ENCODE measurements at places on chromosomes 7 and 10.

DNA sequence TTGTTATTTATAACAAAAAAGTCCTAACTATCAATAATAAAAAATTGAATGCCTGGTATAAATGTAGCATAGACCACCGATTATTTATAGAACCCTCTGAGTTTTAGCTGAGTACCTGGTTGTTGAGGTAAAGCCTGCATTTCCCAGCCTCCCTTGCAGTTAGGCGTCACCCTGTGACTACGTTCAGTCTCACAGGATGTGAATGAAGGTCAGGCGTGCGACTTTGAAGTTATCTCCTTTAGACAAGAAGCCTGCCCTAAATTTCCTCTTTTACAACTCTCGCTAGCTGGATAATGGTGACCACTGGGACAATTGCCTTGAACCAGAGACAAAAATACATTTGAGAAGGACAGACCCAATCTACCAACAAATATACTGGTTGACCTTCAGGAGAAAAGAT lies 67.5 kb upstream of the TES start:
- no peak for DNase-seq

DNA sequence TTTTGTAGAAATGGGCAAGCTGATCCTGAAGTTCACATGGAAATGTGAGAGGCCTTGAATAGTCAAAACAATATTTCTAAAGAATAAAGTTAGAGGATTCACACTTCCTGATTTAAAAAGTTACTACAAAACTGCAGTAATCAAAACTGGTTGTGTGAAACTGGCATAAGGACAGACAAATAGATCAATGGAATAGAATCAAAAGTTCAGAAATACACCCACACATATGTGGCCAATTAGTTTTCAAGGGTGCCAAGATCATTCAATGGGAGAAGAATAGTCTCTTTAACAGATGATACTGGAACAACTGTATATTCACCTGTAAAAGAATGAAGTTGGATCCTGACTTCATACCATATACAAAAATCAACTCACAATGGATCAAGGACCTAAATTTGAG lies 27.7 kb downstream of the DNAJC9 start:
- no peak for DNase-seq

DNA sequence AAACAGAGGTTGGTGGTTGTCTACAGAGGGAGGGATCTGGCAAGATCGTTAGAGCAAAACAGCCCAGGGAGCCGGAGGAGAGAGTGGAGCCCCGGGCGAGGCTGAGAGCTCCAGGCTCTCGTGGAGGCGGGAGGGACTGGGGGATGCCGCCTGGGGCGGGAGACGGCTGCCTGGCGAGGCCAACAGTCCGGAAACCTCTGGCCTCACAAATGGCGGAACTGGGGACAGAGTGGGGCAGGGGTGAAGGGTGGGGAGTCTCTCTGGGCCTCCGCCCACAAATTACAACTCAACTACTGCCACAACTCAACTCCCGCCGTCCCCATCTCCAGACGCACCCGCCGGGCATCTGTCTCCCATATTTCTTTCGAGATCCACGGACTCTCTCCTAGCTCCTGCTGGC lies 47.7 kb downstream of the CLEC2L start:
- no peak for DNase-seq

DNA sequence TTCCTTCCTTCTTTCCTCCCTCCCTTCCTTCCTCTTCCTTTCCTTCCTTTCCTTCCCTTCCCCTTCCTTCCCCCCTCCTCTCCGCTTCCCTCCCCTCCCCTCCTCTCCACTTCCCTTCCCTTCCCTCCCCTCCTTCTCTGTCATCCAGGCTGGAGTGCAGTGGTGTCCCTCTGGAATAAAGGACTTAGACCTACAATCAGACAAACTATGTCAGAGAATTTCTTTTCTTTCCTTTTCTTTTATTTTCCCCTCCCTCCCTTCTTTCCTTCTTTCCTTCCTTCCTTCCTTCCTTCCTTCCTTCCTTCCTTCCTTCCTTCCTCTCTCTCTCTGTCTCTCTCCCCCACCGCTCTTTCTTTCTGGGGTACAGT lies 242.2 kb downstream of the GATA3 start:
- DNase-seq: no peak

GRCh38 chr7:155517452-155517851 lies 28.9 kb downstream of the CNPY1 start:
- DNase-seq: no peak

DNA sequence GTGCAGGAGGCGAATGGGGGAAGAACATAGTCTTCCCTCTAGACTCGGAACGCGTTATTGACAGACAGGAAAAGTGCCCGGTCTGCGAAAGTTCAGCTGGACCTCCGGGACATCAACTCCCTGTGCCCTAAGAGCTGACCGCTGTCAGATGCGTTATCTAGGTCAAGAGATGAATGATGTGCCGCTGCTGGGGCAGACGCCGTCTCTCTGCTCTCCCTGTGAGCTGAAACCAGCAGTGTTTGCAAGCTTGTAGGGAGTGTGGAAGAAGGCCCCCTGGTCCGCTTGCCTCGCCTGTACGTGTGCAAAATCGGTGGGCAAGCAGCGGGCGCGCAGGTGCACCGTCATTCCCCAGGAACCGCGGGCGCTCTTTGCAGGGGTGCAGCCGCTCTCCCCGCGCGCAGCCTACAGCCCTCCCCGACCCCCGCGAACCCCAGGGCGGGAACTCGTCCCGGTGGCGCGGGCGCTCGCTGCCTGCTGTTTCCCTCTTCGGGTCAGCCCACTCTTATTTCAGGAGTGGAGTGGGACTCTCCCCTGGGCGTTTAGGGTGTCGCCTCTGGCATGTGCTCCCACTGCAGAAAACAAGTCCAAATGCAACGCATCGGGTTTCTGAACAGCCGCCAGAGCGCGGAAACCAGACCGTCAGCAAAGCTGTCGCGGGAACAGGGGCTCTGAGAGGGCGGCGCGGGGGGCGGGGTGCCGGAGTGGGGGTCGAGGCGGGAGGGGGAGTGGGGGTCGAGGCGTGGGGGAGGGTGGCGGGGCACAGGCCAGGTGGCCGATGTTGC lies 1.8 kb upstream of the PFKFB3 start:
- DNase-seq: peak; percentile 63

- no peak for DNase-seq
These were observed 166.0 kb upstream of the GPR26 start for GRCh38 chr10:123500110-123500509.

- no peak for DNase-seq
These were observed 49.6 kb downstream of the MPP7 start for GRCh38 chr10:28253169-28253785.

DNA sequence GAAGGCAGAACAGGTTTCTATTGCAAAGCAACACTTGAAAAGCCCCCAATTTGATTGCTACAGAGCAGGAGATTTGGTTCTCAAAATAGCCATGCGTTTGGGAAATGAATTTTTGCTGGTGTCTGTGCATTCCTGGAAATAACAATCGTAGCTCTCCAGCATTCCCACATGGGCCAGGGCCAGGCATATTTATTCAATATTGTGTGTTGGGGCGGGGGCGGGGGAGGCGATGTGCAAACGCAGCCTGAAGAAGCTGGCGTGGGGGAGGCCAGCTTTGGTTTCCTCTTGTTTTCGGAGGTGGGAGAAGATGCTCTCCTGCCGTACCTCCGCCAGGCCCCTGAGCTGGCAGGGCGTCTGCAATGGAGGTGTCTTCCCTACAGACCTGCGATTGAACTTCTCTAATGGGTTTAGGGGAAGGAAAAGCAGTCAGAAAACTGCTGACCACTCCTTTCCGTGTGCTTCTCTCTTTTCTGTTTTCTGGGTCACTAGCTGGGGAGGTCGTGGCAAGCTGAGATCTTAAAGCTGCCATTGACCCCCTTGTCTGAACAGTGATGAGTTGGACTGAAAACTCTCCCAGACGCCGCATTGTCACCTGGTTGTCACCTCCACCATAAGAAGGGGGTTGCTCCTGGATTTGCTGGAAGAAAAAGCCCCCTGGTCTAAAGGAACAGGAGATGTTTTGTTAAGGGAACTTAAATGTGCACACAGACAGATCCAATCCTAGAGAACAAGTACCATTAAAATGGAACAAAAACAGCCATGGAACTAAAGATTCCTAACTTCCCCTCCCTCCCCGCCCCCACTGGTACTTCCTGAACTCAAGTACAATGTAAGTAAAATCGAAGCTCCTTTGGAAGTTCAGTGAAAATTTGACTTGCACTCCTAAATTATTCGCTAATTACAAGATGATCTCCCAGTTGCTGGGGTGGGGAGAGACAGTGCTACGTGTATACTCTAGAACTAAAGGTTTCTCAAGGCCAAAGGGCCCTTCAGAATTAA lies 56.4 kb upstream of the HABP2 start:
- no peak for DNase-seq

DNA sequence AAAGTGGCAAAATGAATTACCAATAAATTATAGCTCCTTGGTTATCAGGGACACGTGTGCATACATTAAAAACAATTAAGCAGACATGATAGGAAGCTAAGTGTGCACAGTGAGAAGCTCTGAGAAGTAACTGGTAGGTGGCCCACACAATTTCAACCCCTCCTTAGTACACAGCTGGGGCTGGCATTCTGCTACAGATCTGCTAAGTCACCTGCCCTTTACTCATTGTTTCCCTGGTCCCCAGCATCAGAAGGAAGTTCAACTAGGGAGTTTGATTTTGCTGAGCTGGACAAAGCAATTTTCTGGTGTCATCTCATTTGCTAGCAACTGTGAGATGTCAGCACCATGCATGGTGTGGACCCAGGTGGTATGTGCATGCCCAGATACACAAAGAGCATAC lies 424.1 kb upstream of the NPVF start:
- no peak for DNase-seq

DNA sequence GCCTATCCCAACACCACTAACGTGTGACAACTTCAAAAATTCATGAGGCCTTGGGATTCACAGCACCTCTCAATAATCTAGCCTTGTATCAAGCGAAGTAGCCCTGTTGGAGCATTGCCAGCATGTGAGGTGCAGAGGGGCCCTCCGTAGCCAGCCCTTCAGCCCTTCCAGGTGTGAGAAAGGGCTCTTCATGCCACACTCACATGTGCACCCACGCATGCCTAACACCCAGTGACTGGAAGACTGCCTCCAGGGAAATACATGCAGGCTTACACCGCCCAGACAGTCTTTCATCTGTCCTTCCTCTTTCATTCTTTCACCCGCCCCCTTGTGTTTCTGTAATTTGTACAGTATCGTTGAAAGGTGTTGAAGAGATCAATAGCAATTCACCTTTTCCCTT lies 26.1 kb downstream of the LRRC4 start:
- DNase-seq: no peak

DNA sequence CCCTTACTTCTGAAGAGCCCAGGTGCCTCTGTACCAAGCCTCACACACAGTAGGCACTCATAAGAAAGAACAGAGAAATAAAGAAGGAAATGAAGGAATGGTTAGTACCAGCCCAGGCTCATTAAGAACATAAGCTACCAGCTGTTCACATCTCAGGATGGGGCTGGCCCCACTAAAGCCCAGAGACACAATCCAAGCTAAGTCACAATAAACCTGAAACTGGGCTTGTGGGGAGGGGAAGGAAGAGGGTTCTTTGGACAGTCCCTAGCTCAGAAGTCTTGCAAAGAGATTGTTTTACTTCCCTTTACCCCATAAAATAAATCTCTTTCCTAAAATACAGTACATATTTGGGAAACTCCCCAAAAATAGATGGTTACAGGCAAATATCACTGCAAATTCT lies 24.3 kb downstream of the FBXW4 start:
- no peak for DNase-seq

DNA sequence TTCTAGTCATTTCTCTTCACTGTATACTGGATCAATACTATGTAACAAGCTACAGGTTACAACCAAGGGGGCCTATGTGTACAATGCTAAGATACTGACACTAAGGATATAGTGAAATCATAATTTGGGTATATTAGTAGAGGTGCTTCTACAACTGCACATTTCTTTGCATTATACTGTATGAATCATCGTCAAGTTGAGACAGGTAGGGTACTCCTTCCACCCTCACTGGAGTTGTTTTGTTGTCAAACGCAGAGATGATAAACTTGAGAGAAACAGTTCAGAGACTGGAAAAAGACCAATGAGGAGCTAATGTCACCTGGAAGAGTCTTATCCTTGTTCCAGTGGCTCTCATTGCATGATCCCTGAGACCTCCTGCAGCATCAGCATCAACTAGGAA lies 208.2 kb upstream of the PRPS1L1 start:
- DNase-seq: no peak

GRCh38 chr7:107847168-107847835 lies 43.7 kb upstream of the DLD start:
- DNase-seq: no peak

- DNase-seq: peak; percentile 7
These were observed 501 bp downstream of the TFPI2 start for GRCh38 chr7:93890041-93890463.

DNA sequence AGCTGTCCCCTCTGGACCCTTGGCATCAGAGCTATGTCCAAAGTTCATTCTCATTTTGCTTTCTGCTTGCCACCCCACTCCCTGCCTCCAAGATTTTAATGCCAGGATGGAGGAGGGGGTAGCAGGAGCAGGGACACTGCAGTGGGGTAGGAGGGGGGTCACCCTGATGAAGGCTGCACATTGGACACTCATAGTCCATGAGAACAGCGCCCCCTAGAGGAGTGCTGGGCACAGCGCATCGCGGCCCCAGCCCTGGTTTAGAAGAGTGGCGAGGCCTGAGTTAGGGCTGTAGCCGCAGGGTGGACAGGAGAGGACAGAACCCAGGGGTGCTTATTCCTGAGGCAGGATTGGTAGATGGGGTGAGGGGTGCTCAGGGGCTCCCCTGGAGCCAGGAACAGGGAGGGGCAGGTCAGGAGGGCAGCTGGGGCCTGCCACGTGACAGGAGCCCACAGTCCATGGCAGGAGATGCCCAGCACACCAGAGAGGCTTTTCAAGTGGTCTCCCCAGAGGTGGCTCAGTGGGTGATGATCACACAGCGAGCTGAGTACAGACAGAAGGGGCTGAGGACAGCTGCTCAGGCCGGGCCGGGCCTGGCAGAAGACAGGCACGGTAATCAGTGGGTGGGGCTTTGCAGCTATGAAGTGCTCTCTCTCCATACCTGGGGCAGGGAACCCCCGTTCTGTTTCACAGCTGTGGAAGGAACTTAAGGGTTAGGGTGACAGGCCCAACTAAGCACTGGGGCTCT lies 71.4 kb downstream of the NEURL1 start:
- DNase-seq: peak; percentile 69

DNA sequence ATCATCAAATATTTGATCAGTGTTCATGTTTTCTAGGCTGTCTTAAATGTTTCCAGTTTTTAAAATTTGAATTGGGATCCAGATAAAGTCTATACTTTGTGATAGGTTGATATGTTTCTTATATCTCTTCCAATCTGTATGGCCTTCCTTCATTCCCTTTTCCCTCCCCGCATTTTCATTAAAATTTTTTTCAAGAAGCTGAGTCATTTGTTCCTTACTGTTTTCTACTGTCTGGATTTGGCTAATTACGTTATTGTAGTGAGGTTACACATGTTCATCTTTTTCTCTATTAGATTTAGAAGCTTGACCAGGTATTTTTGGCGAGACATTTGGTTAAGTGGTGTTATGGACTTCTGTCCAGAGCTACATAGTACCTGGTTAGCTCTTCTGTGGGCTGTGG lies 11.2 kb downstream of the GARS1 start:
- DNase-seq: no peak

DNA sequence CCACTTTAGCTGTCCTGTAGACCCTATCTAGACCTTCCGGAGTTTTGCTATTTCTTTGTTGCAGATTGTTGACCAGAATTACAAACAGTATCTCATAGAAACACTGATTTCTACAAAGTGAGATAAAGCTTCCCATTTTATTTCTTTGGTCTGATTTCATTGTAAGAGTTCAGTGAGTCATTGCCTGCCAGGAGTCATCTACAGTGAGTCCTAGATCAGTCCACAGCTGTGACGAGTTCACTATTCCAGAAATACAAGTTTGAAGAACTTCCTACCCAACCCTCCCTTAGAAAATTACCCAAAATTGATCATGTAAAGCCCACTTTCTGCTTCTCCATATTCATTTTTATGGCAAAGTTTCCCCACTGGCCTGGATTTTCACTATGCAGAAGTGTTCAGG lies 905.5 kb downstream of the CNTNAP2 start:
- no peak for DNase-seq
